Activated T-cell treated with anti-CD3 and anti-CD28 coated beads, Interleukin-2, amount 50 U/mL, for 24 hours (primary cell): ENCODE measurements at places on chromosomes 5 and 9.

DNA sequence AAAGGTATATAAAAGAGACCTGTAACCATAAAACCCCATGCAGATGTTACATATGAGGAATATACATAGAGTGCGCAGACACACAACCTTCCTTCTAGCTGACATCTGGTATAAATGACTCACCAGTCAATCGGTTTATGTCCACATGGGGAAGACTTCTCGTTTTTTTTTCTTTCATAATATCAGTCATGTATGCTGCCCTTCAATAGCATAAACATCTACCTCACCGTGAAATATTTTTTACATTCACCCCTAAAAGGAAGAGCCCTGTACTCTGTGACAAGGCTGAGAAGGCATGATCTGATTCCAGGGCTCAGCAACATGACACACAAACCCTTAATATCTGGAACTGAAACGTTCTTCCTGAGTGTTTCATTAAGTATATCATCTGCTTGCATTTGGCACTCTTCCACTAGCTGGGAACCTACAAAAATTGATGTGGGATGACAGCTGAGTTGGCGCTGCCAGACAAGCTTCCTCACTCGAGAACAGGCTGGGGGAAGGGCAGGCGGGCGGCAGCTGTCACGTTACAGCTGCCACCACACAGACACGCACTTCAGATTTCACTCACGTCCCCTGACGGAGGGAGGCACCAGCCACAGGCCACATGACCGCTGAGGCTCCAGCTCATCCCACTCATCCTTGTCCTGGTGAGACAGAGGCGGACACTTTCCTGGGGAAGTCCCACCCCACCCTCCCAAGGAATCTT is 74.2 kb downstream of the SHB start:
- H3K27me3 ChIP-seq, result peaks cover 5% of the 10 kb centered on the region
- peaks cover 20% of the 10 kb centered on the region for H3K4me1 ChIP-seq
- H3K36me3 ChIP-seq, result no peaks in the 10 kb centered on the region
- peak; percentile 40 for DNase-seq

DNA sequence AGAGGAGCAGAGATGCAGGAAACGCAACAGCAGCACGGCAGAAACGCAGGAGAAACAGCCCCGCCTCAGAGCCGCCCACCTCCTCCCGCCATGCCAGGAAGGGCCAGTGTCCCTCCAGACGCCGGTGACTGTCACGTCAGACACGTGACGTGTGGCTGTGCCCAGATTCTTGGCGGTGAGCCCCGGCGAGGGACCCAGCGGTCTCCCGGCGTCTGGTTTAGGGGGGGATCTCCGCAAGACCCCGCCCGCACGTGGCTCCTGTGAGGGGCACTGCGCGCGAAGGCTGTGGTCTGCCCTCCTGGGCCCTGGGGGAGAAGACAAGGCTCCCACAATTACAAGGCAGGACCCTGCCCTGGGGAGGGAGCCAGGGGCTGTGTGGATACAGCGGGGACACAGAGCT is 2.4 kb upstream of the LCN8 start:
- H3K4me1 ChIP-seq, result no peaks in the 10 kb centered on the region
- DNase-seq, result no peak
- H3K27ac ChIP-seq, result no peak overlapping the region

DNA sequence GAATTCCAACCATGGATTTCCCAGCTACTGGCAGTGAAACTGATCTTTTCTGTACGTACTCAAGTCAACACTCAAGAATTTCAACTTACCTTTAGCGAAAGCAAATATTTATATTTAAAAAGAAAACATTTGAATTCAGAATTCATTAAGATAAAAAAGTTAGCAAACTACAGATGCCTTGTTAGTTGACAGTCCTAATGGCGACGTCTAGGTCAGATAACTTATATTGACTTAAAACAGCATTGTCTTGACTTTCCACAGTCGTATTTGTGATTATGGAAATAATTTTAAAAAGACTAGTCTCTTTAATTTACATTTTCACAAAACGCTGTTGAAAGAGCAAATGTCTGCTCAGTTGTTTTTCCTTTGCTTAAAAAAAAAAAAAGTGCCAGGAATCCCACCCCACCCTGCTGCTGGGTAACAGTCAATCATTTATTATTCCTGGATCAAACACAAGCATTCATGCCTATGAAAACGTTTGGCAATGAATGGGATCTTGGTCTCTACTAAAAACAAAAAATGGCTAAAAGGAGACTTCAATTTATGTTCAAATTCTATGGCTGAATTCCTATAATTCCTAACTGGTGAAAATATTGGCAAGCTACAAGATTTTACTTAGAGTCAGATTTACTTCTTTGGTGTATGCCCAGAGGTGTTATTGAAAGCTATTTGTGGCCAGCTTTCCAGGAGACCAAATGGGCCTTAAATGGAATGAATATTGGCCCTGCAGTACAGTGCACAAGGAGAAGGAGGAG is 22.0 kb downstream of the OR2S2 start:
- H3K36me3 ChIP-seq, result no peaks in the 10 kb centered on the region
- peaks cover 51% of the 10 kb centered on the region for H3K4me1 ChIP-seq
- DNase-seq, result no peak
- no peaks in the 10 kb centered on the region for H3K27me3 ChIP-seq

DNA sequence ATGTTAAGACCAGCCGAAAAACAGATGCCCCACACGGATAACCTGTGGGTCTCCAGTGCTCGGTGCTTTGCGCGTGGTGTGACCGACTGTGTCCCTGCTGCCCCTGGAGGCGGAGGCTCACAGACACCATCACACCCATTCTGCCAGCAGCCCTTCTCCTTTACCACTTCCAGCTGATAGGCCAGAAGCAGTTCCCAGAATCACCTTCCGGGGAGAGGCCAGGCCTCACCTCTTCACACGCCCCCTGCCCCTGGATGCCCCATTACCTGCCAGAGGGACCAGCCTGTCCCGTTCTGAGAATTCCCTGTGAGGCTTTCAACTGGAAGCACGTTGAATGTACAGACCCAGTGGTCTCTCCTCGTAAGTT is 21.6 kb upstream of the LRRC14B start:
- H3K27me3 ChIP-seq, result peaks cover 7% of the 10 kb centered on the region
- H3K4me3 ChIP-seq, result no peak overlapping the region
- no peak for DNase-seq
- no peaks in the 10 kb centered on the region for H3K36me3 ChIP-seq
- no peak overlapping the region for H3K27ac ChIP-seq
- H3K4me1 ChIP-seq, result no peaks in the 10 kb centered on the region

DNA sequence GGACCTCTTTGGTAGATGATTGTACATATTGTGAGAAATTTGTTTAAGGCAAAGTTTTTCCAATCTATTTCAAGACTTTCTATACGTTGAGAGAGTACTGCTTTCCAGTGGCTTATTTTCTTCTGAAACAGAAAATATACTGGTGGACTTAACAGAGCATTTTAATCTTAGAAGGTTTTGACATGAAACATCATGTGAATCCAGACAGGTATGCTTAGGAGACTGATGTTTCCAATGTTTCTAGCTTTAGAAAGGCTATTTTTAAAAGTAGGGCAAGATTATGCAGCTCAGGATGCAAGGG is 71.0 kb downstream of the PIK3R1 start:
- H3K27me3 ChIP-seq, result no peaks in the 10 kb centered on the region
- H3K4me3 ChIP-seq, result peak overlapping the region; percentile 10
- peak overlapping the region; percentile 89 for H3K27ac ChIP-seq
- H3K4me1 ChIP-seq, result peaks cover 95% of the 10 kb centered on the region
- DNase-seq, result no peak

DNA sequence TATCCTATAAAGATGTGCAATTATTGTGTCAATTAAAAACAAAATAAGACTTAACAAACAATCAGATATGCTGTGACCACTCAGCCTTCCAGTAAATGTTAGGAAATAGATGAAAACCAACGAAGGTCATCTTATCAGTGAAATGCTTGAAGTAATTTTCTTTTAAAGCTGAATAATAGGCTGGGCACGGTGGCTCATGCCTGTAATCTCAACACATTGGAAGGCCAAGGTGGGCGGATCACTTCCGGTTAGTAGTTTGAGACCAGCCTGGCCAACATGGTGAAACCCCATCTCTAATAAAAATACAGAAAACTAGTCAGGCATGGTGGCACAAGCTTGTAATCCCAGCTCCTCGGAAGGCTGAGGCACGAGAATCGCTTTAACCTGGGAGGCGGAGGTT is 31.2 kb downstream of the NLN start:
- H3K4me1 ChIP-seq, result peaks cover 5% of the 10 kb centered on the region
- no peaks in the 10 kb centered on the region for H3K36me3 ChIP-seq
- no peaks in the 10 kb centered on the region for H3K27me3 ChIP-seq
- DNase-seq, result no peak

DNA sequence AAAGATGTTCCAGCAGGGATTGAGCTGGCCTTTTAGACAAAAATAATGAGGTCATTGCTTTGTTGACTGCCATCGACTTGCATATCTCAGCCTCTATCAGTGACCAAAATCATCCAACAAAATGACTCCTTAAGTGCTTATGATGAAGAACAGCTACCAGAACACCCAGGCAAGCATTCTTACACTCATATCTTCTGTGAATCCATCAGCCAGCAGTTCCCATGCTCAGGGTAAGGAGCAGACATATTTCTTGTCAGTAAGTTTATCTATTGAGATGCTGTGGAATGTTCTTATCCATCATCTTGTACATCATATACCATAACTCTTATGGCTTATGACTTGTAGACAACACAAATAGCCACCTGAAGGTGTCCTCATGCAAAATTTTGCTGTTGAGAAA is 20.2 kb upstream of the SPDL1 start:
- H3K36me3 ChIP-seq, result no peaks in the 10 kb centered on the region
- H3K27ac ChIP-seq, result no peak overlapping the region

DNA sequence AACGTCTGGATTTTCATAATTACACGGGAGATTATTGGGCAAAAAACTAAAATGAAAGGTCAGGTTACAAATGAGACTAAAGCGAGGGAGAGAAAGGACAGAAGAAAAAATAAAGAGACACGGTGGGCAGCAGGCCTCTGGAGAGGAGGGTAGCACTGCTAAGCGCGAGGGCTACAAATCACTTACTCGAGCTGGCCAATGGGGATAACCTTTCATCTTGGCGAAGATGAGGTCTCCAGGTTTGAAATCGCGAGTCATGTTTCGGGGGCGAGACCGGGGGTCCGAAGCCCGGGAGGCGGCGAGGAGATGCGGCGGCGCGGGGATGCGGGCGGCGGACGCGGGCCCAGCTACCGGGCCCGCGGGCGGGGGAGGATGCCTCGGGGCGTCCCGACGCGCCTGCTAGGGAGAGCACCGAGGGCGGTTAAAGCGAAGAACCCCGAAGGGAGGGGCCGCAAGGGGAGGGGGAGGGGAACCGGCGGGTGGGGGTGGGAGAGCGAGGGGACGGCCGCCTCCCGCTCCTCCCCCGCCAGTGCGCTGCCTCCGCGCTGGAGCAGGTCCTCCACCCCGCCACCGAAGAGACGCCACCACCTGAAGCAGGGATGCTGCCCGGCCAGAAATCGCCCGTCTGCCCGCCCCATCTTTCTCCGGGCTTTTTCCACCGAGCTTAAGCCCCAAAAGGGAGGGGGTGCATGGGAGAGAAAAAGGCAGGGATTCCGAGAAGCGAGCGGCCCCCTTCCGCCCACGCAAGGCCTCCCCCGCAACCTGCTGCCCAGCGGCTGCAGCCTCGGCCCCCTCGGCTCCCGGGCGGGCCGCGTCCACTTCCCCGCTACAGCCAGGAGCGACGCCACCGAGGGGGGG is 610 bp downstream of the PSIP1 start:
- H3K4me1 ChIP-seq, result peaks cover 57% of the 10 kb centered on the region
- H3K27ac ChIP-seq, result peak overlapping the region; percentile 97
- H3K27me3 ChIP-seq, result no peaks in the 10 kb centered on the region

DNA sequence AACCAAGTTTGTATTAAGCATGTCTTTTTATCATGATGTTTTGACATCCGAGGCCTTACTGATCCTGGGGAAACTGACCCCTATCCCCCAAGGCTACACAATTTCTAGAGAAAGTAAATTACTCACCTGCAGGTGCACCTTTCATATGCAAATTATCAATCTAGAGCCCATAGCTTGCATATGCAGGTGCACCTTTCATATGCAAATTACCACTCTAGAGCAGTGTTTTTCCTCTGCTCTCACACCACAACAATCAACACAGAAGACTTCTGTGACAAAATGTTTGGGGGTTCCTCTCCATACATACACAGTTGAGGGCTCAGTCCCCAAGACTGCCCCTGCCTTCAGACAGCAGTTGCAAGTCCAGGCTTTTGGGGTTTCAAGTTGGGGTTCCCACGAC is 203.7 kb upstream of the RORB start:
- H3K27me3 ChIP-seq, result no peaks in the 10 kb centered on the region
- no peak overlapping the region for H3K27ac ChIP-seq
- no peak overlapping the region for H3K4me3 ChIP-seq
- DNase-seq, result no peak
- H3K4me1 ChIP-seq, result no peaks in the 10 kb centered on the region

GRCh38 chr5:117973785-117974184 is 1014.6 kb downstream of the DTWD2 start:
- no peak for DNase-seq
- no peaks in the 10 kb centered on the region for H3K27me3 ChIP-seq
- H3K4me3 ChIP-seq, result no peak overlapping the region
- no peaks in the 10 kb centered on the region for H3K4me1 ChIP-seq

- H3K27ac ChIP-seq, result no peak overlapping the region
- H3K27me3 ChIP-seq, result no peaks in the 10 kb centered on the region
- H3K4me1 ChIP-seq, result no peaks in the 10 kb centered on the region
- H3K36me3 ChIP-seq, result no peaks in the 10 kb centered on the region
These were observed 286.4 kb downstream of the TMEM232 start for GRCh38 chr5:110440058-110440457.

- H3K36me3 ChIP-seq, result no peaks in the 10 kb centered on the region
- peak; percentile 74 for DNase-seq
- H3K27me3 ChIP-seq, result no peaks in the 10 kb centered on the region
These were observed 19.2 kb upstream of the CD180 start for GRCh38 chr5:67215519-67216471.

GRCh38 chr5:151036556-151036955 is 16.2 kb downstream of the GPX3 start:
- H3K4me3 ChIP-seq, result no peak overlapping the region
- H3K27me3 ChIP-seq, result no peaks in the 10 kb centered on the region
- H3K4me1 ChIP-seq, result peaks cover 13% of the 10 kb centered on the region
- DNase-seq, result no peak

GRCh38 chr5:172636279-172637050 is 4.6 kb upstream of the NEURL1B start:
- no peak overlapping the region for H3K27ac ChIP-seq
- peaks cover 4% of the 10 kb centered on the region for H3K4me1 ChIP-seq
- H3K36me3 ChIP-seq, result no peaks in the 10 kb centered on the region
- H3K27me3 ChIP-seq, result peaks cover 25% of the 10 kb centered on the region
- DNase-seq, result peak; percentile 8

GRCh38 chr5:171952021-171952420 is 54.4 kb downstream of the FBXW11 start:
- no peaks in the 10 kb centered on the region for H3K27me3 ChIP-seq
- peaks cover 58% of the 10 kb centered on the region for H3K4me1 ChIP-seq
- no peak for DNase-seq
